Activated T-cell treated with anti-CD3 and anti-CD28 coated beads, Interleukin-2, amount 50 U/mL, for 4 hours (primary cell): ENCODE measurements at places on chromosomes 2 and 18. TPM values are rescaled to one million over a fixed set of nuclear protein-coding genes. Genes with fewer than 3 reads are reported as not detected.

DNA sequence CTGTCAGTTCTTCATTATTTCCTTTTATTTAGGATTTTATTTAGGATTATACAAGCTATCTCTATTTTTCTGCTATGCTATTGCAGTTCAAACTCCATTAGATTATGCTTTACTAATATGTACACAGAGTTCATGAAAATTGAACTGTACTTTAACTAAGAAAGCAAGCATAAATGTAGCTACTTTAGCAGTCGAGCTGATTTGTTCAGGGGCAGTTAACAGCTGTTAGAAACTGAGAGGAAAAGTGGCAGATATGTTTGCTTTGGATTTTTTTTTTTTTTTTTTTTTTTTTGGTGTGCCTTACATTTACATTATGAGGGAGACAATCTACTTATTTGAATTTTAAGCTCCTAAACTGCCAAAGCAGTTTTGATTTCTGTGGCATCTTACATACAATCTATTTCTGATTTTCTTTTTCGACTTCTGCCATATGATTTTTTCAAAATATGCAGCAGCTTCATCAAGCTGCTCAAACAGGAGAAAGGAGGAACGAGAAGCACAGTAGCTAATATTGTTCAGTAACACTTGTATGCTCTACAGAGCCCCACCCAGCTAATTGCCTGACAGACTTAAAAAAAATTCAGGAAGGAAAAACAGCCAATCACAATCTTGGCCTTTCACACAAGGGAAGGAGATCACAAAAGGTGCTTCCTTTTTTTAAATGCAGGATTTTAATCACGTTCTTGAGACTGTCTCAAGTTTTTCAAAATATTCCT is 233.4 kb upstream of the SIX3 start:
- DNase-seq: no peak

DNA sequence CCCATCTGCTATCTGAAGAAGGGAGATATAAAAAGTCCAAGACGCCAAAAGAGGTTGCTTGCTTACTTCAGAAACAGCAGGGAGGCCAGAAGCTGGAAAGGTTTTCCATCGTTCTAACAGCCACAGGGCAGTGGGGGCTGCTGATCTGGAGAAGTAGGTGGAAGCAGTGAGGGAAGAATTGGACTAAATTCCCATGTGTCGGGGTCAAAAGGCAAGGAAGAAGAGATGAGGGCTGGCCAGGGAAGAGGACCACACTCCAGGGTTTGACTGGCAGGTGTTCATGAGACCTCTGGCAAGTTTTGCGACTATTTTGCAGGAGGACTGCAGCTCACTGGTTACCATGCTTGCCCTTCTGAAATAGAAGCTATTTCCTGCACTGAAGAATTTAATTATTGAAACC is 91.0 kb downstream of the SCG2 start:
- no peak for DNase-seq

DNA sequence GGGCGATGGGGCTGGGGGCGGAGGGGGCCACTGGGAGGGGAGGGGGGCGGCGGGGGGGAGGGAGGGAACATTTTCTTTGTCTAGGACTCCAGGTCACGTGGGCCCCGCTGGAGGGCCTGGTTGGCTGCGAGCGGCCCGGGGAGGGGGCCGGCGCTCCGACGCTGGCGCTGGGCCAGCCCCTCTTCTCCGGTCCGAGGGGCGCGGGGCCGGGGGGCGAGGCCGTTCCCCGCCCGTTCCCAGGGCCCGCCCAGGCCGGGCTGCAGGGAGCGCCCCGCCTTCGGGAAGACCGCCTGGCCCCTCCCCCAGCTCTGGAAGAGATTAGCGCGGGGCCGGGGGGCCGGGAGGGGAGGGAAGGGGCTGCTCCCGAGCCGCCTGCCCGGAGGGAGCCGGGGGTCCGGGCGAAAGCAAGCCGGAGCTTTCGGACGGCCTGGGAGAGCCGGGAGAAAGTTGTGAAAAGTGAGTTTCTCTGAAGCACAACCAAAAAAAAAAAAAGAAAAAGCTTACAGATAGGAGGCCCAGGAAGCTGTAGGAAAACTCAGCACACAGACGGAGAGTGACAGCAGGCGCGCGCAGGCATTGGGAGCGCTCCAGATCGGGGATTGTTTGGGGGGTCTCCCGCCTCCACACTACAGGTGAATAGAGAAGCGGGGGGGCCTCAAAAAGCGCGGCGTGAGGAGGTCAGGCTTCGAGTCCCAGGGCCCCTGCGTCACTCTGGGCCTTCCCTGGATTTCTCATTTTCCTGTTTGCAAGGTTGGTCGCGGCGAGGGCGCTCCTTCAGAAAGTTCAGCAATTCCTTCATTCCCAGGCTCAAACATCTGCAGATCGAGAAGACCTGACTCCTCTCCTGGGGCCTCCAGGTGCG is 84.1 kb upstream of the POMC start:
- peak; percentile 54 for DNase-seq

GRCh38 chr2:161373942-161374341 is 42.2 kb upstream of the TBR1 start:
- no peak for DNase-seq

DNA sequence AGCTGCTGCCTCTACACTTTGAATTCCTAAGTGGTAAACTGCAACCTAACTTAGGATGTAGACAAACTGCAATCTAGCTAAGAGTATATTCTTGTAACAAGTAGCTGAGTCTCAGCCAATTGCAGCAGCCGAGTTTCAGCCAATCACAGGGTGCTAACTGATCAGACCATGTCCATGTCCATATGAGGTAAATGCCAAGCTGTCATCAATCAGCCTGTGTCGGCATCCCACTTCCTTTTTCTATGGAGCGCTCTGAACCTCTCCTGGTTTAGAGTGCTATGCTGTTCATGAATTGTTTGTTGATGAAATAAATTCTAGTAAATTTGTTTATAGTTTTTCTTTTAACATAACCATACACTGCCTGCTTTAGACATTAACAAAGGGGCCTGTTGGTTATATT is 408.8 kb downstream of the NBAS start:
- DNase-seq: no peak

DNA sequence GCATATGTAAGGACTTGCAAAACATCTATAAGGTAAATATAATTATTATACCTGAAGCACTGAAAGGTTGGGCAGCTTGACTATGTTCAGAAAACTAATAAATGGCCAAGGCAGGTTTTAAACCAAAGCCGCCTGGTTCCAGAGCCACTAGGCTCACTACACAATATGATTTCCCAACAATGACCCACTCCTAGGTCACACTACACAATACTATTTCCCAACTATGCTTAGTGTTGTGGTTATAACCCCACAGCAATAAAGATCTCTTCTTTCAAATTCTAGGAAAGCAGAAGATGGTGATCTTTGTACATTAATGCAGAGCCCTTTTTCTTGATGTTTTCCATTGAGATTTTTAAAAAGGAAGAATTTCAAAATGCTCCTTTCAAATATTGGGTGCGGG is 180.4 kb downstream of the CYRIA start:
- DNase-seq: no peak

MAP3K19 gene
- total RNA-seq: not detected

GRCh38 chr2:64837116-64837731 is 152.0 kb upstream of the SLC1A4 start:
- DNase-seq: no peak

DNA sequence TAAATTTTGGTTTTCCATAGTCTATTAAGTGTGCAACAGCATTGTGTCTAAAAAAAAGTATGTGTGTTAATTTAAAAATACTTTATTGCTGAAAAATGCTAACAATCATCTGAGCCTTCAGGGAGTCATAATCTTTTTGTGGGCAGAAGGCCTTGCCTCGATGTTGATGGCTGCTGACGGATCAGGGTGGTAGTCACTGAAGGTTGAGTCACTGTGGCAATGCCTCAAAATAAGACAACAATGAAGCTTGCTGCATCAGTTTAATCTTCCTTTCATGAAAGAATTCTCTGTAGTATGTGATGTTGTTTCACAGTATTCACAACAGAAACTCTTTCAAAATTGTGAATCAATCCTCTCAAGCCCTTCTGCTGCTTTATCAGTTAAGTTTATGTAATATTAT is 31.3 kb downstream of the HDHD2 start:
- no peak for DNase-seq

GRCh38 chr2:191910518-191910917 is 63.6 kb upstream of the CAVIN2 start:
- DNase-seq: no peak

DNA sequence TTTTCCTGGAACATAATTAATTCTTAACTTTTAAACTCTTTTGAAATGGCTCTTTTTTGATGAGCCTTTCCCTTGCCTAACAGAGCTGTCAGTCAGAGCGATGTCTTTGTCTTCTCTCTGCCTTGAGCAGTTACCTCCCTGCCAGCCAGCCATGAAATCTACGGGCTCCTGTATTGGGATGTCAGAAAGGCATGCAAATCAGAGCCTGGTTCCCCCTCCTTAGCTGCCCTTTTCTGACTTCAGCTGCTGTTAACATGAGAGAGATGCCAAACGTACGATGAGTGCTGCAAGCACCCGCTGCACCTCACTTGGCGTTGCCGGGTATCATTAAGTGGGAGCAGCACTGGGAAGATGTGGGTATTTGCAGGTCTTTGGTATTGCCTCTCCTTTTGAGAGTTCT is 131.4 kb upstream of the BOD1L2 start:
- no peak for DNase-seq

DNA sequence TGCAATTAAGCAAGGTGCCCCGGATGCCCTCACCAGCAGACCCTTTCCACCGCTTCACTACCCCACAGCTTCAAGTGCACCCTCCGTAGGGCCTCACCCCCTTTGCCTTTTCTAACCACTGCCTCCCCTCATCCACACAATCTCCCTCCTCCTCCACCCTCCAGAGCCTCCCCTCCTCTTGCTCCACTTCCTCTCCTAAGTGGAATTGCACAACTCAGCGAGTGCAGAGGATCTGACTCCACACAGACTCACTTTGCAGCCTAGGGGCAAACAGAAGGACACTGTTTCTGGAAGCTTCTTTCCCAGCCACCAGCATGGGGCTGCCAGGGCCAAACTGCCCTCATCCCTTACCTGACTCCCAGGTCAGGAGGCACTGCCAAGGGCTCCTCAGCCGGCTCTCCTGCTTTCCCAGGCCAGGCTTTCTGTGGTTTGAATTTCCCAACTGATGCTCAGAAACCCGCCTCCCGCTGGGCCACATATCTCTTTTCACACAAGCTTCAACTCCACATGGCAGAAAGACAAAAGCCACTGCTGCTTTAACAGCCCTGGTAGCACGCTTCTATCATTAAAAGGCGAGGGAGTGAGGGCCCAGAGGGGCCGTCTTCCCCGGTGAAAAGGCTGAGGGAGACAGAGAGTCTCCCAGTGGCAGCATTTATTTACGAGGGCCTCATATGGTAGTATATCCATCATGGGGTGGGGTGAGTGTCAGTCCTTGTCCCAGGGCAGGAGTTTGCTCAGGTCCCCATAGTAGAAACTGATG is 74.7 kb upstream of the MGAT4A start:
- DNase-seq: no peak

EFEMP1 gene
- 0.40 TPM for total RNA-seq

- DNase-seq: no peak
These were observed 50.6 kb downstream of the MAPRE2 start for GRCh38 chr18:35091841-35092240.

- DNase-seq: no peak
These were observed 10.7 kb downstream of the DPP4 start for GRCh38 chr2:162063281-162063680.
